Stimulated activated CD8-positive, alpha-beta memory T cell treated with anti-CD3 and anti-CD28 coated beads, Interleukin-4, amount 100 ng/mL, for 1 hour (primary cell): ENCODE measurements at places on chromosomes 12 and 14.

DNA sequence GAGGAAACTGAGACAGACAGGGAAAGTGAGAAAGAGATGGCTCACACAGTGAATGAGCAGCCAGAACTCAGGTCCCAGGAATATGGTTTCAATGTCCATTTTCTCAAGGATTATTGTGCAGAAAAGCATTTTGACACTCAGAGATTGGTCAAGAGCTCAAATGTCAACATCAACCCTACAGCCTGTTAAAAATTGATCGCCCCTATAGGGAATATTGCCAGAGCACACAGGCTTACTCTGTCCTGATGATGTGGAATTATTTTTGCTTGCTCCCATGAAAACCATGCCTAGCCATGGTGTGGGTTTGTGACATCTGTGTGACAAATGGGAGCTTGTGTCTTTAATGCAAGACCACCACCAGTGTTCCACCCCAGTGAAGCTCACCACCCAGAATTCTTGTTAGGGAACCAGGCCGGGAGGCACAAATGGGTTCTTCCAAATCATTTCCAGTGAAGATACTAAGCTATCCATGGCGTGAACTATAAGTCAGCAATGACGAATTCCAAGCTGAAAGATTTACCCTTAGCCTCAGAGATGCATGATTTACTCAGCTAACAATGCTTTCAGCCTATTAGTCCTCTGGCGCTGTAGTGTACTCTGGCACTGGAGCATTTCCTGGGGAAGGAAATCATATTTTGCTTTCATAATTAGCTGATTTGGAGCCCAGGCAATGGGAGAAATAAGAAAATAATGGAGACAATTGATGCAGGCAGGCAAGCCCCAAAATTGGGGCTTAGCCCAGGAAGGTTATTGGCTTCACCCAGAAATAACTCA lies 1188.2 kb upstream of the TMEM132C start:
- no peak for DNase-seq

DNA sequence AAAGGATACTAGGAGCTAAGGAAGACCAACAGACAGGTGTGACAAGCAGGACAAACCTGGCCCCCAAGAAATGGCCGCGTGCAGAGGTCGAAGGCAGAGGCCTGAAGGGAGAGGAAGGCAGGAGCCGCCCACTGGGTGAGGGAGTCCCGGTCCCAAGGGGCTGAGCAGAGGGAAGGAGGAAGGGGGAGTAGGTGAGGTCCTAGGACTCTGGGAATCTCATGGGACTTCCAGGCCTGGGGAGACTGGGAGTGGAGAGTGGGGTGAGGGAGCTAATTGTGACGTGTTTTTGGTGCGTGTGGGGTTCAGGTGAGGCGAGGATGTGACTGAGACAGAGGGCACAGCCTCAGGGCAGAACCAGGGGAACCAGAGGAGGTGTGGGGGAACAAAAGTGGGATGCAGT lies 11.7 kb upstream of the FLVCR2 start:
- no peak for DNase-seq

DNA sequence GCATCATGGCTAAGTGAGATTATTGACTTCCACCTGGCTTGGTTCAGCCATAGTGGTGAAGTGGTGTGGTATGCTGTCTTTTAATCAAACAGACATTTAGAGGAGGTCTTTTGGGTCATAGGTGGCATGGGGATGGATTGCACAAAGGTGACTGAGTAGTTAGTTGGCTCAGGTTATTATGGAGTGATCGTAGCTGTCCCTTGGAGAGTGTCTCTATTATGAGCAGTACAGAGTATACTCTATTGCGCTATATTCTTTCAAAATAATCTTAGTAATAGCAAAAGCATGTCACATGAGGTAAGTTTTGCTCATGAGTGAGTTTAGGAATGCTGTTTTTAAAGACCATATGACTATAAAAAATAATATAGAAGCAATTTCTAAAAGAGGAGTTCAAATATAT lies 60.4 kb downstream of the RASSF8 start:
- no peak for DNase-seq

DNA sequence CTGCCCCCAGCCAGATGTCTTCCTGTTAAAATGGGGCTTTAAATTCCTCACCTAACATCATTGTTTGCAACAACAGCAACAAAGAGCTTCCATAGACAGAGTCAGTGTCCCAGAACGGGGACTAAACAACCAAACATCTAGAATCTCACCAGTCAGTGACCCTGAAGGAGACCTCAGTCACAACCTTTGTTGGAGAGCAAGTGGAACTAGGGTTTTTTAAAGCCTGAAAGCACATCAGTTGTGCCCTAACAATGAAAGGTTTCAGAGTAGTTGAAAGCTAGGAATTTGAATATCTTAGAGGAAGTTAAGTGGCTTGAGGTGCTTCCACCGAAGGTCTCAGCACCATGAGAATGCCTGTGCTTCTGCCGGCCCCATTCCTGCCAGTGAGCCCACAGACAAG lies 5.0 kb upstream of the ALDH2 start:
- no peak for DNase-seq

- DNase-seq: no peak
Observed at GRCh38 chr12:58372298-58372697, 430.9 kb downstream of the ATP23 start.

GRCh38 chr12:3791256-3791874 lies 38.5 kb upstream of the CRACR2A start:
- no peak for DNase-seq

DNA sequence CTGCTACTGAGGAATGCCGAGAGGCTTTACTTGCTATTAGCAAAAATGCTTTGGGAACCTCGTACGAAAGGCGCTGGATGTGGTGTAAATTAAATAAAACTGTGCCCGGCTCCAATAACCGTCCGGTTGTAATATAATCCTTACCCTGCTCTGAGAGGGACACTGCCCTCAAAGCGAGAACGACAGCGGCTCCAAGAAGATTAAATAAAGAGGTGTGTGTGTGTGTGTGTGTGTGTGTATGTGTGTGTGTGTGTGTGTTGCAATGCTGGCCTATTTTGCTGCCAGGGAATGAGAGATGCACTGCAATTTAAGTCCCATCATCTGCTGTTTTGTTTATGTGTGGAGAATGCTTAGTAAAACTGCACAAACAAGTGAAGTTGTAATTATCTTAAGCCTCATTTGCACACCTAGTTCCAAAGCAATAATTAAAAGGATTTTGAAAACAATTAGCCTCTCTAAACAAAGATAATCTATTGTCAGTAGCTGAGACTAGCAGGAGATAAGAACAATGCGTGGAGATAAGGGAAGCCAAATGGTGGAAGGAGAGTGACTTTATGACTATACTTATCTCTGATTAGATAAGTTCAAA lies 1.2 kb upstream of the SIX1 start:
- no peak for DNase-seq

GRCh38 chr14:98963610-98964009 lies 308.4 kb downstream of the BCL11B start:
- DNase-seq: no peak

DNA sequence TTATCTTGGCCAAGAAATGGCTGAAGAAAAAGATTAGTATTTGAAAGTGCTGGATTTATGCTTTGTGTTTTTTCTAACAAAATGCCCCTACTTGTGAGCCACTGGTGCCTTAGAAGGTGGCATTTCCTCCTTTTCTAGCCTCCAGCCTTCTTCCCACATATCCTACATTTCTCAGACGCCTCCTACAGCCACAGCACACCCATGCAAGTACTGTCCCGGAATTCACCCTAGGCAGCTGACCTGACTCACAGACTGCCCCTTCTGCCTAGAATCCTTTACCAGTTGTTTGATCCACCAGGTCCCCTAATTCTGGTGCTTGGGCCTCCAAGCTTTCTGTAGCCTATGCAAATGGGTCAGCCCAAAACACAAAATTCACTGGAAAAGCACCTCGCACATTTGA lies 166.0 kb downstream of the FOXN3 start:
- DNase-seq: no peak

DNA sequence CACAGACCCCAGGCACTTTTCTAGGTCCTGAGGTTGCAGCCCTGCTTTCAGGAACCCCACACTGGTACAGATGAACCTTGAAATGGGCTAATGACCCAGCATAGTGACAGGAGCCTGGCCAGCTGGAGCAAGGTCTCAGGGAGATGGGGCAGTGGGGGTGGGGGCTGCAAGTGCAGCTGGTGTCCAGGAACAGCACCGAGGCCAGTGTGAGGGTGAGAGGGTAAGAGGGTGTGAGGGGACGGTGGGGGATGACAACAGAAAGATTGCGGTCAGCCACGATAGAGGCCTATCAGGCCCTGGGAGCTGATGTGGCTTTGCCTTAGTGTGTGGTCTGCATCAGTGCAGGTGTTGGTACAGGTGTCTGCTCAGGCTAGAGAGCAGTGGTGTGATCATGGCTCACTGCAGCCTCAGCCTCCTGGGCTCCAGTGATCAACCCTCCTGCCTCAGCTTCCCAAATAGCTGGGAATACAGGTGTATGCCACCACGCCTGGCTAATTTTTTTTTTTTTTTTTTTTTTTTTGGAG lies 59.7 kb downstream of the EP400 start:
- no peak for DNase-seq

DNA sequence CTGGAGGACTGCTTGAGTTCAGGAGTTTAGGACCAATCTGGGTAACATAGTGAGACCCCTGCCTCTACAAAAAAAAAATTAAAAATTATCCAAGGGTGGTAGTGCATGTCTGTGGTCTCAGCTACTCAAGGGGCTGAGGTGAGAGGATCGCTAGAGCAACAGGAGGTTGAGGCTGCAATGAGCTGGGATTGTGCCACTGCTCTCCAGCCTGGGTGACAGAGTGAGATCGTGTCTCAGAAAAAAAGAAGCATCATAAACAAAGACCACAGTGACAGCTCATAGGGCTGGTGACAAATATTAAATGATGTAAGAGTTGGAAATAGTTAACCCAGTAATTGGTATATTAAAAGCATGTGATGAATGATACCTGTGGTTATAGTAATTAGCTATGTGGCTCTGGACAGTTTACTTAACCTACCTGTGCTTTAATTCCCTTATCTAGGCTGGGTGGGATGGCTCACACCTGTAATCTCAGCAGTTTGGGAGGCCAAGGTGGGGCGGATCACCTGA lies 68.0 kb downstream of the GSC start:
- DNase-seq: no peak

- no peak for DNase-seq
Observed at GRCh38 chr12:112117685-112118084, 7.7 kb upstream of the TRAFD1 start.

- no peak for DNase-seq
Observed at GRCh38 chr12:51371295-51371953, 19.8 kb downstream of the GALNT6 start.

GRCh38 chr14:103916636-103917262 lies 11.5 kb upstream of the TDRD9 start:
- no peak for DNase-seq

DNA sequence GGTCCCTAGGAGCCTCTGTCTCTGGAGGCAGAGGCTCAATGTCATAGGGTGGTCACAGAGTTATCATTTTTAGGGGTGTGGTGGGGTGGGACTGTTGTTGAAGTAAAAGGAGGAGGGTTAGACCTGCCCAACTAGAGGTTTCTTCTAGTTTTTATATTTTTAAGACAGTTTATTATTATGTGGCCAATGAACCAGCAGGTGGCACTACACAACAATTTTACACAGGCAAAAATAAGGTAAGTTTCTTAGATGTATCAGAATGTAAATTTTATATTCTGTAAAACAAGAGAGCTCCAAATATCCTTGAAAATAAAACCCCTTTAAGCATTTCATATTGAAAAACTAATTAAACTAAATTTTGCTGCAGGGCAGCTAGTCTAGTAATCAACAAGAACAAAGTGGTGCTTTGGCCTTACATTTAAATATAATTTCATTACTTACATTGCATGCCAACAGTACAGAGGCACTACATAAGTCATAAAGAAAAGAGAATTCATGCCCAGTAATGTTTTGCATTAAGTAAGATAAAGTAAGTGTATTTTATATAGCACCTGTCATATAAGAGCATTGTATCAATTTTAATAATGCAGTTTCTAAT lies 22.2 kb upstream of the OVCH1 start:
- DNase-seq: no peak

GRCh38 chr12:120095736-120096135 lies 20.8 kb downstream of the RAB35 start:
- DNase-seq: no peak

DNA sequence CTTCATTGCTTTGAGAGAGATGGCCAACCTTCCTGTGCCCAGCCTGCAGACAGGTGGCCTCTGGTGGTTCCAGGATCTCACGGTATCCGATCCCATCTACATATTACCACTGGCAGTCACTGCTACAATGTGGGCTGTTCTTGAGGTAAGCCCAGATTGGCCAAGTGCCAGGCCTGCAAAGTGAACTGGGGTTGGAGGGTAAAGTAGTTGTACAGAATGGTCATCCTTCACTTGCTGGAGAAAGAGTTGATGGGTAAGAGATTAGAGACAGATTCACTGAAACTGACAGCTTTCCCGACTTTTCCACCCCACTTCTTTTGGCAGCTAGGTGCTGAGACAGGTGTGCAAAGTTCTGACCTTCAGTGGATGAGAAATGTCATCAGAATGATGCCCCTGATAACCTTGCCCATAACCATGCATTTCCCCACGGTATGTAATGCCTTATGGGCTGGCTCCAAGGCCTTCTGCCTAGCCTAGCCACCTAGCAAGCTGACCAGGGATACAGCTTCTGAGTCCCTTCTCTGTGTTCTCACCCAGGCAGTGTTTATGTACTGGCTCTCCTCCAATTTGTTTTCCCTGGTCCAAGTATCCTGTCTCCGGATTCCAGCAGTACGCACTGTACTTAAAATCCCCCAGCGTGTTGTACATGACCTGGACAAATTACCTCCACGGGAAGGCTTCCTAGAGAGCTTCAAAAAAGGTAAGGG lies 4.1 kb downstream of the OXA1L start:
- DNase-seq: no peak

- no peak for DNase-seq
Observed at GRCh38 chr12:82898441-82898840, 211.7 kb downstream of the TMTC2 start.

- DNase-seq: no peak
Observed at GRCh38 chr12:49887536-49888401, 15.9 kb downstream of the FAIM2 start.

DNA sequence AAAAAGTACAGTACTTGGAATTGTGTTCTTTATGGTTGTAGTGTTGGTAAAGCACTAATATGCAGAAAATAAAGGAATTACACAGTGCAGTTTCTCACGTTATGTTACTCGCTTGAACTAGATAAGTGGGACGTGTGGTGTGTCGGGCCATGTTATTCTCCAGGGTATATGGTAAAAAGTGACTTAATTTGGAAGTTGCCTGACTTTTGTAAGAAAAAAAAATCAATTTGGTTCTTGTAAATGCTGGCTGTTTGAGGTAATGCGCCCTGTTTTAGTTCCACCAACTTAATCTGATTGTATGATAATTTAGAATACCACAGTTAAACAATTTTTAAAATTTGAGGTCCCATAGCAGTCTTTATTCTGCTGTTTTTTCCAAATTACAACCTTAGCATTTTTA lies 4.1 kb downstream of the ARF6 start:
- DNase-seq: no peak

GRCh38 chr12:80838708-80839107 lies 99.0 kb downstream of the LIN7A start:
- no peak for DNase-seq

- no peak for DNase-seq
Observed at GRCh38 chr14:53538316-53538881, 385.3 kb upstream of the DDHD1 start.

GRCh38 chr12:100273782-100274181 lies 6.8 kb downstream of the SCYL2 start:
- no peak for DNase-seq
